ENCODE measurements at places on chromosomes 13 and 19. TPM values are rescaled to one million over a fixed set of nuclear protein-coding genes. Genes with fewer than 3 reads are reported as not detected.

DNA sequence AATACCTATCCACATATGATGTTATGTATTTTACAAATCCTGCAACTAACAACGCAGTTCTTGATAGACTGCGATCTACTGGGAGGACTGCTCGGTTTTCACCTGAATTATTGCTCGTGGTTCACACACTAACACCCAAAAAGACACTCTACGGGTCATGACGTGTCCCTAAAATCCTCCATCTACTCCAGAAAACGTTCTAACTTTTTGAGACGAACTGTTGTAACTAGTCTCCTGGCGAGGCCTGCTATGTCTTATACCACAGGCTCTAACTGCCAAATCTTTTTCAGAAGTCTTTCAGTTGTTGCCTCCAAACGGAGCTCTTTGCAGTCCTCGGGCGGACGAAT, 108.2 kb downstream of the KCNRG start:
- DNase-seq, result no peak

DNA sequence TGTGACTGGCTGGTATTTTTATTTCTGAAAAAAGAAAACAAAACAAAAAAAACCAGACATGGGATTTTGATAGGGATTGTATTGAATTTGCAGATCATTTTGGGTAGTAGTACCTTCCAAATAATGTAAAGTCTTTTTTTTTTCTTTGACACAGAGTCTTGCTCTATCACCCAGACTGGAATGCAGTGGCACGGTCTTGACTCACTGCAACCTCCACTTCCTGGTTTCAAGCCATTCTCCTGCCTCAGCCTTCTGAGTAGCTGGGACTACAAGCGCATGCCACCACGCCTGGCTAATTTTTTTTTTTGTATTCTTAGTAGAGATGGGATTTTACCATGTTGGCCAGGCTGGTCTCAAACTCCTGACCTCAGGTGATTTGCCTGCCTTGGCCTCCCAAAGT, 4.2 kb downstream of the ZNF101 start:
- no peak for DNase-seq

DNA sequence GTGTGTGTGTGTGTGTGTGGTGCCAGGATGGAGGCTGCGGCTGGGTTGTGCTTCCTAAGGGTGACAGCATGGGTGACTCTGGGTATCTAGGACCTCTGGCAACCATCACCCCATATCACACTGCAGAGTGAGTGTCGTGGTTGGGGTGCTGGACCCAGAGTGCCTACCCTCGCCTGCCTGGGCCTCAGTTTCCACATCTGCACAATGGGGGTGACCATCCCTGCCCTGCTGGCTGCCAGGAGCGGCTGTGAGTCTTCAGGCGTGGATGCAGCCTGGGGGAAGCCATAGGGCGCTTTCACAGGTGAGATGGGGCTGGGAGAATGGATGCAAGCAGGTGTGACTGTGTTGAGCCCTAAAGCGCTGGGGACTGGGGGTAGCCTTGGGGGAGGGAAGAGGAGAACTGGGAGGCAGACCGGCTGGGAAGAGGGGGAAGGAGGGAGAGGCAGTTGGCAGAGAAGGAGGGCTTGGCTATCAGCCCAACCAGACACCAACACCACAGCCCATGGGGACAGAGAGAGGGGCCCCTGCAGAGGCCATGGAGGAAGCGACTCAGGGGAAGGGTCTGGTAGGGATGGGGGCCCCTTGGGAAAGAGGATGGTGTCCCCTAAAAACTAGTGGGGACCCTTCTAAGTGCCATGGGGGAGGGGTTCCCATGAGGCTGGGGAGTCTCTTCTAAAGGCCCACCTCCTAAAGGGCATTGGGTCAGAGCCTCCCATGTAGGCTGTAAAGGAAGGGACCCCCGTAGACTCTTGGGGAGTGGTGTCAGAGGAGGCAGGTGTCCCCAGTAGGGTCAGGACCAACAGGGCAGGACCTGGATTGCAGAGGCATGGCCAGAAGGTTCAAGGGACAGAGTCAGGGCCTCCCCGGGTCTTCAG, 1.7 kb downstream of the PLPPR2 start:
- DNase-seq, result no peak

DHDH gene
- not detected for total RNA-seq

GRCh38 chr19:18419699-18420460, 682 bp downstream of the SSBP4 start:
- DNase-seq, result peak; percentile 62

DNA sequence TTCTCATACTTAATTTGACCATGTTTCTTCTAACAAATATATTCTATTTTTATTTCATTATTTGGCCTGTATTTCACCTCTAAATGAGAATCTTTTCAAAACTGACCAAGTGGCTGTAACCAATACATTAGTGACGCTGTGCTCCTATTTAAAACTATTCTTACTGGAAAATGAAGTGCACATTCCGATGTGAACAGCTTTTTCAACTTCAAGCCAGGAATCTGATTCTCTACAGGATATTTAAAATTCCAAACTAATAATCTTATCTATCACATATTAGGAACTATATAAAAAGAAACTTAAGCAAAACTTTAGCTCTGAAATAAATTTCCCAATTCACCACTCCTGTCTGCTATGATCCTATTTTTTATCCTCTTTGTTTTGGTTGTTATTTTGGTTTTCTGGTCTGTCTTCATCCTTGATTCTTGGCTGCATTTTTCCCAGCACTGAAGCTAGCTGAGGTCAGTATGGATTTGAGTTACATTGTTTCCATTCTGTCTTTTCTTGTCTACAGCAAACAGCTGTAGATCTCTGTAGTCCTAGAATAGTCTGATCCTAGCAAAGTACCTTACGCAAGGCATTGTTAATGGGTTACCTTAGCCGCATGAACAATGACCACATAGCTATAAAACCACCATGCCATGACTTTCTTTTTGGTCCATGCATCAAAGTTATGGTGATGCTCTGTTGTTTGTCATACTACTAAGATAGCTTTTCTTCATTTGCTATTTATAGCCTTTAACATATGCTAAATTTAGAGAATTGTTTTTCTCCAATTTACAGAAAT, 748.6 kb upstream of the SPRY2 start:
- DNase-seq, result no peak

DNA sequence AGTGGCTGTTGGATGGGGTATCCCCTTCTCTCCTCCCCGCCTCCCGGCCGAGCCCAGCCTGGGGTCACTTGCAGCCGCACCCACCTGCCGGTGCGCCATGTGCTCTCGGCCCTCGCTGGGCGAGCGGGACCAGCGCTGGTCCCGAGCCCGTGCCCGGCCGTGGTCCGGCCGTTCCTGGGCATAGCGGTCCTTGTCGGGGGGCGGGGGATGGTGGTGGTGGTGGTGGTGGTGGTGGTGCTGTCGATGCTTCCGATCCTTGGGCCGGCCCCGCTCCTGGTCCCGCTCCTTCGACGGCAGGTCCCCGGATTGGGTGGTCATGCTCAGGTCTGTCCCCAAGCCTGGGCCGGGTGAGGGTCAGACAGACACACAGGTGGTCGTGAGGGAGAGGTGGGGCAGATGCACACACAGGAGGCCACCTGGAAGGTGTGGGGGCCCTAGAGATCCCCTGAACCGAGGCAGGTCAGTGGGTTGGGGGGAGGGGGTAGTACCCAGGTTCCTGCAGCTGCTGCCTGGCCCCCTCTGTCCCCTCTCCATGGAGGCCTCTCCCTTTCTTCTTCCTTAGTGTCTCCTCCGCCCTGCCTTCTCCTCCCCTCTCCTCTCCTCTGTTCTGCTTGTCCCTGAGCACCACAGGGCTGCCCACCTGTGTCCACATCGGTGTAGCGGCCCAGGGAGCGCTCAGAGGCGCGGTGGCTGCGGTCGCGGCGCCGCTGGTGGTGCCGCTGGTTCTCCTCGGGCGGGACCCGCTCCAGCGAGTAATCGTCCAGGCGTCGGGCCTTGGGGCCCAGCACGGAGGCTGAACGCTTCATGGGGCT, 58.7 kb downstream of the IER2 start:
- DNase-seq, result no peak

TDRD12 gene
- 0.26 TPM for total RNA-seq

EPSTI1 gene
- total RNA-seq, result 0.13 TPM

MADCAM1 gene
- total RNA-seq, result 0.59 TPM

ADGRE2 gene
- total RNA-seq, result 1.5 TPM

- DNase-seq, result no peak
Observed at GRCh38 chr19:20388706-20389225, 176.8 kb downstream of the ZNF737 start.

GRCh38 chr19:33248553-33248953, 22.9 kb upstream of the SLC7A10 start:
- DNase-seq, result no peak

KLK15 gene
- total RNA-seq, result not detected

DNA sequence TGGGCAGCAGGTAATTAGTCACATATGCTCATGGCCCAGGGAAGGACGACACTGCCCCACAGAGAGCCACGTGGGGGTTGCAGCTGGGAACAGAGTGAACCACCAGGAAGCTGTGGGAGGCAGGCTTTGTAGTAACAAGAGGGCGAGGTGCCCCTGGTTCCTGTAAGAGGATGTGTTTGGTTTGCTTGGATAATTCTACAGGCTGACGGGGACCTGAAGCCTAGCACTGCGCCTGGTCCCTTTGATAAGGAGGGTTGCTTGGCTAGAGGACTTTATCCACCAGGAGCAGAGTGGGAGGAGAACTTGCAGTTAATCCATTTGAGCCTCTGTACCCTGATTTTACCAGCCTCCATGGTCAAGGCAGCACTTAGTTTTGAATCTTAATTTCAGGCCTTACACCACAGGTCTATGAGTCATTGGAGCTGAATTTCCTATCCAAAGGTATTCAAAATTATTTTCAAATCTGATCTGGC, 67.4 kb upstream of the CLDN10 start:
- DNase-seq, result peak; percentile 49

DNA sequence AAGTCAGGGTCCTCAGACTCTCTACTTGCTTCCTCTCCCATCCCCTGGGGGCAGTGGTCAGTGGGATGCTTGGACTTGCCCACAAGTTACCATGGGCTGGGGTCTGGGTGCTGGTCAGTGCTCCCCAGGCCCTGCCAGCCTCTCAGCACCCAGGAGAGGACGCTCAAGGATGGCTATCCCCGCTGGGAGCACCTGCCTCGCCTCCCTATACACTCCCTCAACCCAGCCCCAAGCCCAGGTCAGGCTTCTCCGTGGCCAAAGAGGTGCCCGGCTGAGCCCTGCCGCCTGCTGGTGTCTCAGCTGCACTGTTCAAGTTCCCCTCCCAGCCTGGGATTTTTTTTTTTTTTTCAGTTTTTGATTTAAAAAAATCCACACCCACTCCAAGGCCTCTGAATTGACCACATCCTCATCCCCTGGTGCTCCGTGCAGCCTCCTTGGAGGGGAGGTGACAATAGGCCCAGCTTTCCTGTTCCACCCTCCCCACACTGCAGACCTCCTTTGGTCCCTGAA, 10.8 kb downstream of the F2RL3 start:
- no peak for DNase-seq

SIGLEC8 gene
- not detected for total RNA-seq

DNA sequence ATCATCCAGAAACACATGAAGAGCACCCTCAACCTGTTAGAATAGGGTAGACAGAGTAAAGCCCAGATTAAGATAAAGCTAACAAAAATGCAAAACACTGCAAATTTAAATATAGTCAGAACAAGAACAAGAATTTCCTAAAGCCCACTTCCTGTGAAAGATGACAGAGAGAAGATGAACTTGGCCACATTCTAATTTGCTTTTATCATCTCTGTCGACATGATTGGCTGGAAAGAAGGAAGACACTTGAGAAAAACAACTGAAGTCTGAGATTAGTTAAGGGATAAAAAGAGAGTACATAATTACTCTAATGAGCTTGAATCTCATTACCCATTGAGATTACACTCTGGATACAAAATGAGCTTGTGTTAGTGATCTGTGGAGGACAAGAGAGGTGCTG, 537.6 kb downstream of the KLF5 start:
- DNase-seq, result peak; percentile 3

- no peak for DNase-seq
Observed at GRCh38 chr13:41624041-41624440, 166.7 kb downstream of the RGCC start.

CLC gene
- not detected for total RNA-seq

ZNF558 gene
- total RNA-seq, result 18.7 TPM

ZNF566 gene
- 16.4 TPM for total RNA-seq

GRCh38 chr19:9952276-9952675, 16.0 kb upstream of the OLFM2 start:
- DNase-seq, result no peak

FKBP8 gene
- total RNA-seq, result 245 TPM

ONECUT3 gene
- total RNA-seq, result not detected

DNA sequence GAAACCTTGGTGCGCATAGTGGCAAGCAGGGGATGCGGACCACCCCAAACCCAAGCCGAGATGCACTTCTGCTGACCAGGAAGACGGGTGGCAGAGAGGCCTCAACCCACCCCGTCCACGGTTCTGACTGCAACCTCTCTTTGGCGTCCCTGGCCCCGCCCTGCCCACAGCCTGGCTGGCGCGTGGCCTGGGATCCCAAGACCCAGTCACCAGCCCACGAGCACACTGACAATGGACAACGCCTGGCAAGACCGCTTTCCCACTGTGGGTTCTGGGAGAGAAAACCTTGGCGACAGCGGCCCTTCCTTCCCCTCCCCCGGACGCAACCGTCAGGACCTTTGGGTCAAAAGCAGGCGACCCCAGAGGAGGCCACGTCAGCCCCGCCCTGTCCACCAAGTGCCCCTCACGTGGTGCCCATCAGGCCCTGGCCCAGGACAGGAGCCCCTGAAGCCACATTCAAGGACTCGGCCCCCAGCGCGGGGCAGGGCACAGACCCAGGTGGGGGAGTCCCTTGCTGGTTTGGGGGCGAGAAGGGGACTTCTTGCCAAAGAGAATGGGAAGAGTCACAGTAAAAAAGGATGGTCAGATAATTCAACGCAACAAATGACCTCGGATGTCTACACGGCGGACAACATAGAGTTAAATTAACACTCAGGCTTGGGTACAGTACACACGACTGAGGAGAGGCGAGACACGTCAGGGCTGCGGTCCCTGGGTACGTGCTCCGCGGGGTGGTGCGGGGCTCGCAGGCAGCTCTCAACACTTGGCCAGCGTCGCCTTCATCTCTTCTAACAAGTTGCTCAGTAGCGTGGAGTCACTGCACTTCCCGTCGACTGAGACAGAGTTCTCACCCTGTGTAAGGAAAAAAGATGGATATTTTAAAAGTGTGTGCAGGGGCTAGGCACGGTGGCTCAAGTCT, 5.0 kb downstream of the IZUMO4 start:
- no peak for DNase-seq

SLC25A41 gene
- total RNA-seq, result 0.44 TPM

GRCh38 chr19:5376928-5377327, 36.3 kb upstream of the PTPRS start:
- no peak for DNase-seq

- DNase-seq, result no peak
Observed at GRCh38 chr13:22454586-22454985, 726.2 kb upstream of the SGCG start.

DNA sequence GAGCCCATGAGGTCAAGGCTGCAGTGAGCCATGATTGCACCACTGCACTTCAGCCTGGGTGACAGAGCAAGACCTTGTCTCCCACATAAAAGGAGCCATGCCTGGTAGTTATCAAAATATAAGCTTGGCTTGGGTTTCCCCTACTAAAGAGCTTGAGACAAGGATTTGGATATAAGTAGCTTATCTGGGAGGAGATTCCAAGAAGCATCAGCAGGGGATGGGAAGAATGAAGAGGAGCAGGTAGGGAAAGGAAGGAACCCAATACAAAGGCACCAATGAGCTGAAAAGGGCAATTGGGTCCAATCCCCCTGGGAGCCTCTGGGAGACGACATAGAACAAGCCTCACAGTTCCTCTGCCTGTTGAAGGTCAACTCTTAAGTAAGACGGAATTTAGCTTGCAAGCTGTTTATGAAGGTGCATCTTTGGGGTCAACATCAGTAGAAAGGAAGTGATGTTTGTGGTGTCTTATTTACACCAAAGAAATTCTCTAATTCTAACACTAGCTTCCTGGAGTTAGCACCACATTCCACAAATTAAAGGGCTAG, 7.4 kb upstream of the CLEC4G start:
- no peak for DNase-seq

GRCh38 chr19:7529610-7530490, 5.7 kb upstream of the PNPLA6 start:
- DNase-seq, result no peak

MYH14 gene
- total RNA-seq, result 1.4 TPM

SBK2 gene
- not detected for total RNA-seq
